Activated CD8-positive, alpha-beta memory T cell treated with anti-CD3 and anti-CD28 coated beads for 36 hours (primary cell): ENCODE measurements at places on chromosomes 1 and 21. TPM values are rescaled to one million over a fixed set of nuclear protein-coding genes. Genes with fewer than 3 reads are reported as not detected.

The LCE1D gene
- not detected for total RNA-seq

The S100A7 gene
- total RNA-seq: not detected

The PRSS38 gene
- total RNA-seq: not detected

The SUMO3 gene
- total RNA-seq: 81.6 TPM

The MRTO4 gene
- total RNA-seq: 139 TPM

The TRIM67 gene
- not detected for total RNA-seq

The TMEM200B gene
- 0.97 TPM for total RNA-seq

The DMRTA2 gene
- total RNA-seq: not detected

The NBPF10 gene
- total RNA-seq: 0.82 TPM

The C1orf226 gene
- 0.04 TPM for total RNA-seq

The CIART gene
- total RNA-seq: 7.3 TPM

The THEM5 gene
- not detected for total RNA-seq

The CFHR2 gene
- total RNA-seq: not detected

The ZBTB8B gene
- not detected for total RNA-seq

The PTBP2 gene
- total RNA-seq: 10.7 TPM

The OR1C1 gene
- total RNA-seq: not detected

The ASPM gene
- total RNA-seq: 25.8 TPM

The C8A gene
- total RNA-seq: not detected

The UMODL1 gene
- not detected for total RNA-seq

The PEAR1 gene
- not detected for total RNA-seq

The AK5 gene
- total RNA-seq: 0.57 TPM

The SHC1 gene
- total RNA-seq: 36.3 TPM

The PGLYRP4 gene
- total RNA-seq: not detected

The RBP7 gene
- not detected for total RNA-seq

The PRAMEF12 gene
- total RNA-seq: not detected

The KCNJ15 gene
- total RNA-seq: 0.06 TPM

The SPRR2B gene
- not detected for total RNA-seq

The TOMM40L gene
- 25.1 TPM for total RNA-seq

The NUF2 gene
- total RNA-seq: 32.7 TPM

The PBX1 gene
- total RNA-seq: not detected

The ICOSLG gene
- 1.2 TPM for total RNA-seq

The IGSF9 gene
- not detected for total RNA-seq

The KRTAP11-1 gene
- total RNA-seq: not detected

The RGS16 gene
- total RNA-seq: 77.5 TPM

The SLC9C2 gene
- total RNA-seq: not detected

The RGS1 gene
- 28.7 TPM for total RNA-seq

The CR1L gene
- not detected for total RNA-seq

The KIAA0319L gene
- 22.6 TPM for total RNA-seq

The PPP1R12B gene
- total RNA-seq: 14.3 TPM

The ZNF697 gene
- total RNA-seq: 0.99 TPM

The PGLYRP3 gene
- total RNA-seq: not detected

The ZNF648 gene
- total RNA-seq: not detected

The CTSS gene
- 23.8 TPM for total RNA-seq

The TEKT2 gene
- total RNA-seq: not detected

The PIK3R3 gene
- total RNA-seq: 4.1 TPM

The TNFSF18 gene
- not detected for total RNA-seq

The KLHDC7A gene
- total RNA-seq: not detected

The TLR5 gene
- 0.21 TPM for total RNA-seq

The PIK3CD gene
- total RNA-seq: 150 TPM

The MASP2 gene
- total RNA-seq: 0.15 TPM

The OR2AK2 gene
- total RNA-seq: not detected

The GNAT2 gene
- 1.3 TPM for total RNA-seq
